ENCODE measurements at places on chromosomes 3 and 15.

- DNase-seq, result no peak
These were observed 10.4 kb upstream of the POLR2M start for GRCh38 chr15:57696146-57696545.

DNA sequence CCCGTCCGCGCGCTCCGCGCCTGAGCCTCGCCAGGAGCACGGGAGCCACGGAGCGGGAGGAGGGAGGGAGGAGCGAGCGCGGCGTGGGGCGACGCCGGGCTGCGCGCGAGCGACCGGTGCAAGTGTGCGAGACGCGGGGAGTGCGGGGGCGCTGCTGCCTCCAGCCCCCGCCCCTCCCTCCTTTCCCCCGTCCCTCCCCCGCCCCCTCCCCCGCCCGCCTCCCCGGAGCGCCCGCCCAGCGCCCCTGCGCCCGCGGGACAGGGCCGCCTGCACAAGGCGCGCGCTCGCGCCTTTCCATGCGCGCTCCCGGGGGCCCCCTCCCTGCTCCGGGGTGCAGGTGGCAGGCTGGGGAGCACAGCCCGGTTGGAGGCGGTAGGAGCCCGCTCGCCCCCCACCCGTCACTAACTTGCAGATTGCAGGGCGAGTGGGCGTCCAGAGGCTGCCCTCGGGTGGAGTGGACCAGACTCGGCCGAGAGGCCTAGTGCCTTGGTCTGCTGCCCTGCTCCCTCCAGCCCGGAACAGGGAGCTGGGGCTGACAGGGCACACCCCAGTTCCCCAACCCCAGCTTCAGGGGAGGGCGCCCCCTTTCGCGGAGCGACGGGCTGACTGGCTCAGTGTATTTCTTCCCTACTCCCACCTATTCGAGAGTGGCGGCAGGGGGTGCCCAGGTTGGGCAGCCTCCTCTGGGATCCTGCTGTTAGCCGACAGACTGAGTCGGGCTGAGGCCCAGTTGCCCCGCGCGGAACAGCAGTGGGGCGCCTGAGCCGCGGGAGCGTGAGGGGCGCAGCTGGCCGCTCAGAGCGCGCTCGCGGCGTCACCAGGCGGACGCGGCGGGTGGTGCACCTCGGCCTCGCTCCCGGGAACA is at the start of gene WNT7A:
Gene WNT7A, minus strand, starts transcription at position 126 of the 865 bp plus-strand sequence. CDS start 255 bp downstream, outside the sequence.
- DNase-seq, result no peak

- DNase-seq, result no peak
These were observed 37.0 kb downstream of the RLBP1 start for GRCh38 chr15:89184357-89184756.

- no peak for DNase-seq
These were observed 195.2 kb upstream of the MME start for GRCh38 chr3:154884952-154885351.

GRCh38 chr15:50068016-50068415 is 51.0 kb downstream of the ATP8B4 start:
- DNase-seq, result no peak

DNA sequence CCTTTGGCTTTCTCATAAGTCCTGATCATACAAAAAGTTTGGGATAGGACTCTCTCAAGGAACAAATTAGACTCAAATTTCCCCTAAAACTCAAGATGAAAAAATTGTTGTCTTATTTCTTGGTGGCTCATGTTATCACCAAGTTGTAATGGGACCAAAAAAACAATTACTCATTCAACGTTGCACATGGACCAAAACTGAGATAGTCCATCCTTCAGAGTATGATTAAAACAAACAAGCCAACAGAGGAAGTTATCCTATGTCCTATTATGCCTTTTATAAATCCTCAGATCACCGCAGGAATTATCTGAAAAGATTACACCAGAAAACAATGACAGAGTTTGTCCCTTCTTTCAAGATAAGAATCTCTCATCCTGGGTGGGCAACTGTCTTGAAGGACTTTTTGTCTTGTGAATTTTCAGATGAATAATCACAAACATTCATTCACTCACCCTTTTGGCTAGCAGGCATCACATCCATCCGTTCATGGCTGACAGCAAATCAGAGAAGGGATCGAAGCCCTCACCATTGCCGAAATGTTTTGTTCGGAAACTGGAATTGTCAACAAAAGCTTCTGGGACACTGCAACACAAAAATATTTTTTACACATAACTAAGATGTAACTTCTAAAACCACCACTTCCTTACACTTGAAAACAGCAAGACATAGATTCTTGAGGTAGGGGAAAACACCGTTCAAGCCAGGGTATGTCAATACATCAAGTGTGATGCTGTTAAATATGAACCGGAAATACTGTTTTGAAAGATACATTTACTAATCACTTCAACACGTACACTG is 90.4 kb downstream of the FOXP1 start:
- DNase-seq, result no peak

DNA sequence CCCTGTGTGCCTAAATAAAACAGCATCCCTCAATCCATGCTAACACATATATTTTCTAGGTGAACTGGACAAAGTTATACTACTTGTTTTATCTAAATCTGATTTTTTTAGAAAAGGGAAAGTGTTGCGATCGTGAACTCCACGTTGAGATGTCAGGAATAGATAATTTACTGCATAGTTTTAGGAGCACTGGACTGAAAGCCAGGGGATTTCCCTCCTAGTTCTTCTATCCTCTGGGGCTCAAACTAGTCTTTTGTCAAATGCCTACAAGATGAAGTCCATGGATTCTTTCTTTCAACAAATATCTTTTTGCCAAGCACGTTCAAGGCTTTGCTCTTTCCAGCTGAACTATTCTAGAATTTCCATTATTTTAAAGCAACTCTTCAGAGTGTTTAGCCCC is 617 bp upstream of the HPS3 start:
- DNase-seq, result no peak

GRCh38 chr3:189517981-189518380 is 113.2 kb upstream of the TP63 start:
- DNase-seq, result no peak

- DNase-seq, result no peak
These were observed at the start of gene SLC6A1 for GRCh38 chr3:10992017-10992942. TSS of gene SLC6A1 (plus strand) at chr3:10992748. CDS start at chr3:11017212, 24,464 bp downstream.

- DNase-seq, result no peak
These were observed 101.5 kb upstream of the CBLB start for GRCh38 chr3:105970283-105970682.

- DNase-seq, result no peak
These were observed 81.4 kb downstream of the NCEH1 start for GRCh38 chr3:172629470-172629869.

DNA sequence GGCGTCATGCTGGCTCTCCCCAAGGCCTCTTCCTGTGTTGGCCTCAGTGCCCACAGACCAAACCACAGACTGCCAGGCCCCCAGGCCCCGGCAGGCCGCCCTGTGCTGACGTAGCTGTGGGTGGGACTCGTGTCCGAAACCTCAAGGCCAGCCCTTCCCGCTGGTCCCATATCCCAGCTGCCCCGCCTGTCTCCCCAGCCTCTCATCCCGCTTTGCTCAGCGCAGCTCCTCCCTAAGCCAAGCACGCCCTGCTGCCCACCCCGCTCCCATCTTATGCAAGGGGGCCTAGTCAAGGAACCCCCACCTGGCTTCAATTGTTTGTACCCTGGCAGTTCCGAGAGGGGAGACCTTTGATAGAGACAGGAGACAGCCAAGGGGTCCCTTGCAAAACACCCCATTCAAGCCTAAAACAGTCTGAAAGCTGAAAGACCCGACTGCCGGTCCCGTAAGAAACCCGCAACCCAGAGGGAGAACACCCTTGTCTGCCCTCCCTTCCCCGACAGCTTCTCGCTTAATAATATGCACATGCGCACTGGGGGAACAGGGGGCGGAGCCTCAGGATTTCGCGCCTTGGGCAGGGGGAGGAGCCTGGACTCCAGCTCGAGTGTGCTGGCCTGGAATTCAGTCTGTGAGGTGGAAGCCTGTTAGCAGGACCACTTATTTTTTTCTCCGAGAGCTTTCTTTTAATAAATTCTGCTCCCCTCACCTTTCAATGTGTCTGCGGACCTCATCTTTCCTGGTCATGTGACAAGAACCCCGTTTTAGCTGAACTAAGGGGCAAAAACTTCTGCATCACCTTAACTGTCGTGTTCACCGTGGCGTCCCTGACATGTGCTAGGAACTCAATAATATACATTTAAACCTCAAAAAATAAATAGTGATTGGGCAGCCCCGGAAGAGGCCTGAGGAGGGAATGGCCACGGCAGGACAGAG is 17.2 kb downstream of the TNFAIP8L3 start:
- DNase-seq, result no peak

DNA sequence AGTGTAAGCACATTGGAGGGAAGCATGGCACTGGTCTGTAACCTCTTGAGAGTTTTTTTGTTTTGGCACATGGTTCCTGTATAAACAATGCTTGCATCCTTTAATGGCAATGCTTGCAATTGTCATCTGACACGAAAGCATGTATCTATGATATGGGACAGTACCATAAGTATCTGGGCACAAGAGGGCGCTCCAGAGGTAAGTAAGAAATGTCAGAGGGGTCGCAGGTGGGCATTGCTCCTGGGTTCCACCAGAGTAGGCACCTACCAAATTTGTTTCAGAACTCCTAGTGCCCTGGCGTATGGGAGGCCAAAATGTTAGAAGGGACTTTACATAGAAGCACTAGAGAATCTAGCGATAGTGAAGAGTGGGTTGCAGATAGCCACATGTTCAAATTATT is 58.7 kb upstream of the BCHE start:
- DNase-seq, result no peak

DNA sequence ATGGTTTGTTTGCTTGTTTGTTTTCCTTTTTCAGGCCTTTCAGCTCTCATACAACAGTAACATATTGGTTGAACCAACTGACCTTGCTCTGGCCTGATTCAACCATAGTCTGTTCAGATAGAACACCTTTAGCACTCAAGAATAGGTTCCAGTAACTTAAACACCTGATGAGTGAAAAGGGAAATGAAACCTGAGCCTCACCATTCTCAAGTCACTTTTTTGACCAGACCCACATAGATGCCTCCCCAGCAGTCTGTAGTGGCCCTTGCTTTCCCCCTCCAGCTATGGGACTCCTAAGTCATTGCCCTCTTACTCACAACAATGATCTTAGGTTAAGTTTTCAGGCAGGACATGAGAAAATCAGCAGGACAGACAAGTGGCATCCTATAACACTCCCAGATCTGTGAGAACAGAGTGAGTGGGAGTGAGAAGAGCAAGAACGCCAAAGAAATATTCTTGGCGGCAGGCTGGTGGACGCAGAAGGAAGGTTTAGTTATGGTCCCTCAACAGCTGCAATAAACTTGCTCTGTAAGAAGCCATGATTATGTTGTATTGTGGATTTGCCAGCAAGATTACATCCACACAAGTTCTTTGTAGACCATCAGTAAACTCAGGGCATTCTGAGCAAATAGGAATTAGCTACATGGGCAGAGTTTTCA is 367.5 kb downstream of the MECOM start:
- no peak for DNase-seq

DNA sequence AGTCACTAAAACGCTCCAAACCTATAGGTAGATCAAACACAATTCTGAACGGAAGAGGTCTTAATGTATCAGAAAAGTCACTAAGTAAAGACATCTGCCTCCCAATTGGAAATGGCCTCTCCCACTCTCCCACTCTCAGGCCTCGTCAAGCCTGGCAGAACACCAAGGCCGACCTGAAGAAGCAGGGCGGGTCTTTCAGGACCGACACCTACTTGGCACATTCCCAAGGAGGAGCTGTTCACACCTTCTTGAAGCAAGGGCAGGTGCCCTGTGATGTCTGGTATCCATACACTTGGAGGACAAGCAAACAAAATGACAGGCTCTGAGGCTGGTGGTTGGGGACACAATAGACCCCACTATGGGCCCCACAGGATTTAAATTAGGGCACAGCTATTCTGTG is 30.0 kb downstream of the XXYLT1 start:
- DNase-seq, result peak; percentile 37

- no peak for DNase-seq
These were observed 34.7 kb downstream of the ZNF710 start for GRCh38 chr15:90035840-90036230.

- DNase-seq, result no peak
These were observed 303.5 kb upstream of the GADL1 start for GRCh38 chr3:31197941-31198340.

DNA sequence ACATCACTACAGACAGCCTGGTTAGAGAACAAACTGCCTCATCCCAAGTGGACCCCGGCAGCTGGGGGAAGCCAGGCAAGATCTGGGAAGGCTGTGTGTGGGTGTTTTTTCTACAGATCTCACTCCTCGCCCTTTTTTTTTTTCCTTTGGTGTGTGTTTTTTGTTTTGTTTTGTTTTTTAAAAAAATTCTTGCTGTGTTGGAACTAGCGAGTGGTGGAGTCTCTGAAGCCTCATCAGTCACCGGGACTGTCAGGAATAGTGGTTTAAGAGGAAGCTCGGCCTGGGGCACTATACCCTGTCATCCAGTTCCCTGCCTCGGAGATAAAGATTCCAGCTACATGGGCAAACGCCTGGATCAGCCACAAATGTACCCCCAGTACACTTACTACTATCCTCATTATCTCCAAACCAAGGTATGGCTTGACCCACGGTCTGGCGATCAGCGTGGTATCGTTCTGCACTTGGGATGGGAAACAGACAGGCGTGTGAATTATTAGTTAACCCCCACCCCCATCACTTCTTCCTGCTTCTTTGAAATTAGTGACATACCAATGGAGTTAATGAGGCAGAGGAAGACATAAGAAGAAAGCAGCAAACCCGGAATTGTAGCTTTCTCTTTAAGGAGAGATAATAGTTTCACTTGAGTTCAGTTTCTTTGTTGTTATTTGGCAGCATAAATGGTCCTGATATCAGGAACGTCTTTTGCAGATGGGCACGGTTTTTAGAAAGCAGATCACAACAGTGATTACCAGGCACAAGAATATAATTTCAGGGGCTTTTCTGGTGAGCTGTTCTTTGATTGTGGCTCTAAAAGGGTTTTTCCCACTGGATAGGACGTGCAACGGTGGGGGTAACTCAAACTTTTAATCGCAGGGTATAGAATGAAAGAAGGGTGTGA is 722 bp downstream of the RBMS3 start:
- DNase-seq, result no peak

GRCh38 chr15:65008983-65009382 is 19.3 kb upstream of the SPG21 start:
- no peak for DNase-seq

- DNase-seq, result no peak
These were observed 5.4 kb upstream of the LRRC15 start for GRCh38 chr3:194374935-194375334.

DNA sequence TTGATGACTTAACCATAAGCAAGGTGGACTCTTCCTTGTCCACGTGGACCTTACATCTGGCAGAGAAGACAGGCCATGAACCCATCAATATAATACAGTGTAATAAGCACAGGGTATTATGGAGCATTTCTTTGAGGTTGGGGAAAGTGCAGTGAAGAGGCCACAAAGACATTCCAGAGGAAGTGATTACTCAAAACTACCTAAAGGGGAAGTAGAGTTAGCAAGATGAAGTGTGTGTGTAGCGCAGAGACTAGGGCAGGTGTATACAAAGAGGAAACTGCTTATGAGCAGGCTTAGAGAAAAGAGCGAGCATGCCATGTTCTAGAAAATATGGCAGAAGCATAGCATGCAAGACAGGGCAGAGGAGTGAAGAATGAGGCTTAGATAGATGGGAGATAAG is 17.9 kb downstream of the CP start:
- no peak for DNase-seq

GRCh38 chr3:41250825-41251224 is 51.5 kb downstream of the CTNNB1 start:
- no peak for DNase-seq
